ENCODE measurements at places on chromosomes 3 and 15. TPM values are rescaled to one million over a fixed set of nuclear protein-coding genes. Genes with fewer than 3 reads are reported as not detected.

GRCh38 chr3:189699885-189700284 lies 68.7 kb downstream of the TP63 start:
- DNase-seq = no peak

FETUB gene
- not detected for total RNA-seq

MUC20 gene
- 0.41 TPM for total RNA-seq

- DNase-seq = no peak
Observed at GRCh38 chr15:31089368-31090047, 12.0 kb downstream of the TRPM1 start.

DNA sequence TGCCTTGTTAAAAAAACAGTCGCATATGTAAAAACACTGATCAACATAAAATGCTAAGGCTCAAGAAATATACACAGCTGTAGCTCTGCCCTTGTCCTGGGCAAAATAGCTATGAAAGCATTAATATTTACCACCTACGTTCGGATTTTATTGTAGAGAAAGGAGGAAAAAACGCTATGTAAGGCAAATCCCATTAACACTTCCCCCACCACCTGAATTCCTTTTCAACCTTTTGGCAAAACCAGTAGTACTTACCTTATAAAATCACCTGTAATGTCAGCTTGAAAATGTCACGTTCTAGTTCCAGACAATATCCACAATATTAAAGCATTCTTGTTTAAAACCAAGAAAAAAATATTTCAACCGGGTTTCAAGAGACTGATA lies 3.6 kb downstream of the TRA2B start:
- no peak for DNase-seq

NLGN1 gene
- total RNA-seq = 0.91 TPM

FANCD2OS gene
- not detected for total RNA-seq

CDHR4 gene
- total RNA-seq = not detected

Measured in astrocyte (in vitro differentiated cells and primary cell).